ENCODE measurements at places on chromosomes 6 and 20.

- DNase-seq = no peak
Measured at GRCh38 chr20:49663112-49663511, 50.6 kb downstream of the B4GALT5 start.

GRCh38 chr6:150026976-150027805 lies 1.9 kb upstream of the RAET1L start:
- no peak for DNase-seq

DNA sequence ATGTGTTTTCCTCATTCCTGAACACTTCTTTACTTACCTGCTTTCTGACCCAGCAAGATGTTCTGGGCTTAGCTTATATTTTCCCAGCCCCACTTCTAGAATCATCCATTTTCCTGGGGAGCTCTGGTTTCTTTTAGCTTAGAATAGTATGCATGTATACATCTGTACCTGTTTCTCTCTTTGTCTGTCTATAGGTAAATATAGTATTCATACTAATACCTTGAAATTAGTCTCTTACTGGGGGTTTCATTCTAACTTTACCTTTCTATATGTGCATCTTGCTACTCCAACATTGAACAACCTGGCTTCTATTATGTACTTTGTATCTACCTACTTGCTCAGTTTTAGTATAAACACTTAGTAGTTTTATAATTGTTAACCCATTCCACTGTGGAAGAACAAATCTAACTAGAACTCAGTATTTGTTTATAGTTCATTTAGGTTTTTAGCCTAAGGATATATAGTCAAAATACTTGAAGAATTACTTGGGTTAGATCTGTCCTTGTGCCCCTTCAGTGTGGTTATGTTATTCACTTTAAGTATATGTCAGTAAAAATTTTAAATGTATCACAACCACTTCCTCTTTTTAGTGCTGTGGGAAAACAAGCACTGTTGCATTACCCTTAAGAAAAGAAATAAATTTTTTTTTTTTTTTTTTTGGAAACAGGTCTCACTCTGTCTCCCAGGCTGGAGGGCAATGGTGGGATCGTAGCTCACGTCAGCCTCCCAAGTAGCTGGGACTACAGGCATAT lies 54.0 kb downstream of the ASXL1 start:
- no peak for DNase-seq

DNA sequence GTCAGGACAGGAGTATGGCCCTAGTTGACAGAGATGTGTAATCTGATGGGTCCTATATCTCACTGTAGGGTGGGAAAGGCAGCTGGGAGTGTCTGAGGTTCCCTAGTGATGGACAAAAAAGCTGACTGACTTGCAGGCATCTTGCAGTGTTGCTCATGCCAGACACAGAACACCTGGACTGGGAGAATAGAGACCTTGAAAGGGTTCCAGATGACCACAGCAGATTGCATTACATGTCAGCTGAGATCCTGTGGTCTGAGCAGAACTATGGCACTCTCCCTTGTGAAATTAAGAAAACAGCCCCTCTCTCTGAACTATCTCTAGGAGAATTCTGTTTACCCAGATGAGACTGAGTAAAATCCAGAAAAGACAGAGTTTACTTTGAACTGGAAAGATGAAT lies 212.6 kb upstream of the MAN1A1 start:
- no peak for DNase-seq

DNA sequence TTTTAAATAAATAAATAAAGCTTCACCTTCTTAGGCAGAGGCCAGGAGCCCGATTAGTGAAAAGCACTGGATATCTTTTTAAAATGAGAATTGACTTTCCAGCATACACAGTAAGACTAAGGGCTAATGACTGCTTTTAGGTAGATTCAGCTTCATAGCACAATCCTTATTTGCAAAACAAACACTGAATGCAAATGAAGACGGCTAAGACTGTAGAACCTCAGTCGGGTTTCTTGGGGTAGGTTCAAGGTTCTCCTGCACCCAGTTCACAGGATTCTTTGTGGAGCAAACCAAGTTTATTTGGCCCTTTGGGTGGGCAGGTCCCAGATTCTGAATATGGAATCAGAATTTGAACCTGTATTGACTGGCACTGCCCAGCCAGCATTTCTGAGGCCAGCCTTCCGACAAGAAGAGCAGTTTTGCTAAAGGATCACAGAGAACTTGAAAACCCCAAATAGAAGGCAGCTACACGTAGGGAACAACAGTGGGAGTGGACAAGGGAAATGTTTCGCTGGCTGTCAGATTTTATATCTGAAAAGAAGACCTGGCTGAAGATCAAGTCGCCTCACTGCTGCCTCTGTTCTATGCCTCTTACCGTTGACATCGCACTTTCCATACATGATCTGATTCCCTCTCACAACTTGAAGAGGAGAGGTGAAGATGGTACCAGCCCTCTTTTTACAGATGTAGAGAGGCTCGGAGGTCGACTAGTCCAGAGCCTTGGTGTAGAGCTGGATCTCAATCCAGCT lies 8.2 kb downstream of the TRERF1 start:
- no peak for DNase-seq

- DNase-seq = no peak
Measured at GRCh38 chr6:153130515-153131036, 506 bp downstream of the RGS17 start.

DNA sequence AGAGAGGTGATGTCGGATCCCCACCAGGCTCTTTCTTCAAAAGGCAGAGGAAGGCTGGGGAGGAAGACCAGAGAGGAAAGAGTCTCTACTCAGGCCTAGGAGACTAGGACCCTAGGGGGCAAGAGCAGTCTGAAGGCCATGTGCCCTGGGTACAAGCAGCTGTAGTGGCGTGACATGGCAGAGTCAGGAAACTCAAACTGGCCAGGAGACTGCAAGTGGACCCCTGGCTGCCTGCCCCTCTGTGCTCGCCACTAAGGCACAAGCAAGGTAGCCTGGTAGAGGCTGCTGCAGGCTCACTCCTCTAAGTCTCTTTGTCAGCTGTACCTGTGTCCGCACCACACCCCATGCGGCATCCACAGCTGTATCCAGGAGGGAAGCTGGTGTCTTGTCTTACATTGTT lies 19.9 kb downstream of the CST9L start:
- DNase-seq = no peak

DNA sequence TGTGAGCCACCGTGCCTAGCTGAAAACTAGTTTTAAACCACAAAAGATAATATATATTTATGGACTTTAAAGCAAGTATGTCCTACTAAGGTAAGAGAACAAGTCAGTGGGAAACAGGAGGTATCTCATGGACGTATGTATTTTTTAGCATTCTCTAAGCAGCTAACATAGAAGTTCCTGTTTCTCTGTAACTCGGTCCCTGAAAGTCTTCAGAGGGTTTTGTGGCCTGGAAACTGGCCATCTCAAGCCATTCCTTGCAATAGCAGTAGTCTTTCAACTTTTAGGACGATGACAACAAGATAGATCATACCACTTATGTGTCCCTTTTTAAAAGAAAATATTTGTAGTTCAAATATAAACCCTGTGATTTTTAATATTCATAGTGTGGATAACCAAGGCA lies 95.6 kb upstream of the RALGAPA2 start:
- no peak for DNase-seq

DNA sequence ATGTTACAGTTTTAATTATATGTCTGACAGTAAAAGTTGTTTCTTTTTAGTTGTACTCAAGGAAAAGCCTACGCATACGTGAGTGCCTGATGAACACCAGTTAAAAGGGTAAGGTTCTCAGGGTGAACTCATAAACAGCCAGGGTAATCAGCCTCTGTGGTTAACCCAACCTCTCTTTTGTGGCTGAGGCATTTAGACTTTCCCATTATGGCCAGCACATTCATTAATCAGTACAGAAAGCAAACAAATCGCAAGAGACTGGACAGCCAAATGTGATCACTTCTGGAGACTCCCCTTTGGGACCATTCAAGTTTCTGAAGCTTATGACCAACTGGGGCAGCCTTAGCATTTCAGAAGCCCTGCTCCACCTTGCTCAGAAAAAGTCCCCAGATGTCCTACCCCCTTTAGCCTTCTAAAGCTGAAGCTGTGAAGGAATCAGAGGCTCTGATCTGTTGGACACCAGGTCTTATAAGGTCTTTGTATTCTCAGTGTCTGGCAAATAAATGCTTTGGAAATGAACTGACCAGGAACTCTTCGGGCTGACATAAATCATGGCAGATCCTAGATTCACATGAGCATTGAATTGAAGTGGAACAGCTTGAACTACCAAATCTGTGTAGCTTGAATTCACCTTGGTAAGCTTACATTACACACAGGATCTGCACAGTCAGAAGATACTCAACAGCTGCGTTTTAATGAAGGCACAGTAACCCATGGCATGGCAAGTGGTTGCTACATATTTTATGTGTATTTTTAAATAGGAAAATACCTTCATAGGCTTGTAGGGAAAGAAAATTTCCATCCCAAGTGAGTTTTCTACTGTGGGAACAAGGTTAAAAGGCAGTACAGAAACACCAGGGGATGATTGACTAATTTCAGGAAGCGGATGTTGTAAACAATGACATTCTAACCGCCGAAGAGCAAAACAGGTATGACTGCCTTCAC lies 18.7 kb downstream of the IL20RA start:
- DNase-seq = no peak

- no peak for DNase-seq
Measured at GRCh38 chr20:38304845-38305447, 990 bp downstream of the BPI start.

- DNase-seq = no peak
Measured at GRCh38 chr6:157220485-157220884, 102.8 kb downstream of the TMEM242 start.

Data from NCI-H1417 treated with DMSO at 0.1 percent for 48 hours (cell line).